ENCODE measurements at places on chromosomes 13 and 19. TPM values are rescaled to one million over a fixed set of nuclear protein-coding genes. Genes with fewer than 3 reads are reported as not detected.

The KRTDAP gene
- not detected for total RNA-seq

The SGCG gene
- 0.19 TPM for total RNA-seq

The CLDND2 gene
- total RNA-seq, result not detected

The PTH2 gene
- not detected for total RNA-seq

The CD70 gene
- total RNA-seq, result not detected

The KLK14 gene
- not detected for total RNA-seq

The SYT3 gene
- total RNA-seq, result 0.85 TPM

The STARD13 gene
- total RNA-seq, result 22.3 TPM

The KIR2DL3 gene
- not detected for total RNA-seq
